ENCODE measurements at places on chromosomes 12 and 14. TPM values are rescaled to one million over a fixed set of nuclear protein-coding genes. Genes with fewer than 3 reads are reported as not detected.

DNA sequence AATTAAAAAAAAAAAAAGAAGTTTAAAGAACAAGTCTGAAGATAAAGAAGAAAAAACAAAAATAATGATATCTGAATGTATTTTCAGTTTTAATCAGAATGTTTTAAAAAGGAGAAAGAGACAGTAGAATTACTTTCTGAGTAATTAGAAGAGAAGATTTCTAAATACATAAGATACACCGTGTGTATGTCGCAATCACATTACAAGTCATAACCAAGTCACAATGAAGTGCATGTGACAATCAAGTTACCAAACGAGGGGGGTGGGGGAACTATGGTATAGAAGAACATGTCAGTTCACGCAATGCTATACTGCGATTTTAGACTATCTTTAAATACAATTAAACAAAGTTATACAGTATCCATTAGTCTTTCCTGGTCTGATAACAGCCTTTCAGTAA lies 1464.1 kb upstream of the FLRT2 start:
- DNase-seq: no peak

DNA sequence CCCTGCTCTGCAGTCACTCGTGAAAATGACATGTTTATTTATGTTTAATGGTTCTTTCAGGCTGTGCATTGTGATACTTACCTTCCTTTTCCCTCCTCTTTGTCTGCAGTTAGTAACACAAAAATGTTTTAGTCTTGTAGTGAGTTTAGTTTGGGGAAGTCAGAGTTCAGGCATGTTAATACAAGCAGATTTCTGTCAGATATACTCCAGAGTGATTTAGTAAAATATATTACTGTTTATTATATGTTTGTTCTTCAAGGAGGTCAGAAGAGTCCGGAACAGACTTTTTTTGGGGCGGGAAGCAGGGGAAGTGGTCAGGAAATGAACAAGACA lies 28.7 kb downstream of the MSRB3 start:
- DNase-seq: no peak

DNA sequence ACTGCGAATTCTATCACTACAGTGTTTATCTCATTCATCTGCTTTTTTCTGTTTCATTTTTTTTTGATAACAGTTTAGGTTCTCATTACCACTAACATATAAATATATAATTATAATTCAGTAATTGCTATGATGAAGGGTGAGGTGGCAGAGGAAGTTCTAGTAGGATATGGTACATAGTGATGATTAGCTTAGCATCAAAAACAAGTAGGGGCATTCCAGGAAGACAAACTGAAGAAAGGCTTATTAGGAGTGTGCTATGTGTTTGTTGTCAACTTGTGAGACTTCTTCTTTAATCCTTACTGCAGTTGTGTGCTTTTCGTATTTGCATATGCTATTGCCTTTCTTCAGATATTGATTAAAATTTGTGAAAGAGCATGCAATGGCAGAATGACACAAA lies 20.6 kb downstream of the FUT8 start:
- DNase-seq: no peak

GRCh38 chr14:53462931-53463778 lies 310.0 kb upstream of the DDHD1 start:
- DNase-seq: no peak

GRCh38 chr12:132904718-132905328 lies 17.4 kb upstream of the CHFR start:
- peak; percentile 90 for DNase-seq

- DNase-seq: no peak
These were observed 10.7 kb upstream of the C12orf76 start for GRCh38 chr12:110058875-110059615.

The KRT79 gene
- not detected for total RNA-seq

The FOXG1 gene
- not detected for total RNA-seq

Measured in activated CD4-positive, alpha-beta T cell treated with anti-CD3 and anti-CD28 coated beads, Interleukin-2, amount 10 ng/mL, durations not matched to agents 7 days and 5 days (primary cell).